ENCODE measurements at places on chromosomes 7 and 10.

- DNase-seq, result peak; percentile 74
These were observed 154.8 kb upstream of the PRR15 start for GRCh38 chr7:29408841-29409243.

DNA sequence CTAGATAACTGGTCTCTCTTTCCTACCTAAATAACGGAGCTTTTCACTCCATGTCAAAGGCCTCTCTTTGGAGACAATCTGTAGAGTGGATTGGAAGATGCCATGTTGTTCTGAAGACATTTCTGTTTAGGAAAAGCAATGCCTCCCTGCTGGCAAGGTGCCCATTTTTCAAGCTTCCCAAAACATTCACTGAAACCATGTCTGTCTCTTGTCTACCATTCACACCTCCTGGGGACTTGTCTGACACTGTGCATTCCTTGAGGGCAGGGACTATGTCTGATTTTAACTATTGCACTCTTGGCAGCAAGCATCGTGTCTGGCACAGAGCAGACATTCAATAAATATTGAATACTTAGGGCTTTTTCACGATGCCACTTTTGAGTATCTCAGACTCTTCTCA is 528.9 kb upstream of the NRP1 start:
- no peak for DNase-seq

DNA sequence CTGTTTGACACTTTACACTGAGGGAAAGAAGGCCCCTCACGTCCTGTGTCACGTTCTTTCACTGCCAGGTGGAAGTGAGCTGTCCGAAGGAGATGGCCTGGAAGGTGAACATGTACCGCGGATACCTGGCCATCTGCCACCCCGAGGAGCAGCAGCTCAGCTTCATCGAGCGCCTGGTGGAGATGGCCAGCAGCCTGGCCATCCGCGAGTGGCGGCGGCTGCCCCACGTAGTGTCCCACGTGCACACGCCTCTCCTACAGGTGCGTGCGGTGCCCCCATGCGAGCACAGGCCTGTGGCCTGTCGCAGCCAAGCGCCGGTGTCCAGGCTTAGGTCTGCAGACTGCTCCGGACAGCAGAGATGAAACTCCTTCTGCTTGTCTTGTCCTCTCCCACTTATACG is 103.4 kb downstream of the TRRAP start:
- DNase-seq, result no peak

DNA sequence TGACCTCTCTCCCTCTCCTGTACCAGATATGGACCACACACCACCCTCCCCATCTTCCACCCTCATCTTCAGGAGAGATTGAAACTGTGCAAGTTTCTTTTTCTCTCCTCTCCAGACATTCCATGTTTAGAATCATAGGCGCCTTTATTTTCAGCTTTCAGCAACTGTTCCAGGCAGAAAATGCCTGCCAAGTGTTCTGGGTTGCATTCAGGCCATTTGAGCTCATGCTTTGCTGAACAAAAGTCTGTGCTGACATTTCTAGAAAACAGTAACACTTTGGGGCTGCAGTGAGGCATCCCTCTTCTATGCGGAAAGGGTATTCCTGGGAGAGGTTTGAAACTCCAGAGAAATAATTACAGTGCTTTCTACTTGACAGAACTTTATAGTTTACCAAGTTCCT is 361.7 kb downstream of the GPAM start:
- no peak for DNase-seq

DNA sequence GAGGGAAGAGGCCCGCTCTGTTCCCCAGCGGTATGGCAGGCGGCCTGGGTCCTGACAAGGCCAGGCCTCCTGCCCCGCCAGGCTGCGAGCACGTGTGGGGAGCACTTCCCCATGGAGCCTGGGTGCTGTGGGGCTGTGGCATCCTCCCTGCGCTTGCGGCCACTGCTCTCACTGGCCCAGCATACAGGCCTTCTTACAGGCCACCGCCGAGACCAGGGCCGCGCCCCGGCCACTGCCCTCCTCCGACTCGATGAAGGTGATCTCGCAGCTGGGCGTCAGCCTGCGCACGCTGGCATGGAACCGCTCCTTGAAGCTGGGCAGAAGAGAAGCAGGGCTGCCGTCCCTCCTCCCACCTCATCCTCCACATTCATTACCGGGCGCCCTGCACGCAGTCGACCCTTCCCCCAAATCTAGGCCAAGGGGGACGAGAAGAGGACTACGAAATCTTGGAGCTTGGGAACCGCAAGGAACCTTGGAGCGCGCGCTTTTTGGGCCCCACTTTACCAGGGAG is 3.9 kb upstream of the MYL7 start:
- no peak for DNase-seq

- DNase-seq, result no peak
These were observed 200.9 kb downstream of the CREB5 start for GRCh38 chr7:28613262-28613661.

DNA sequence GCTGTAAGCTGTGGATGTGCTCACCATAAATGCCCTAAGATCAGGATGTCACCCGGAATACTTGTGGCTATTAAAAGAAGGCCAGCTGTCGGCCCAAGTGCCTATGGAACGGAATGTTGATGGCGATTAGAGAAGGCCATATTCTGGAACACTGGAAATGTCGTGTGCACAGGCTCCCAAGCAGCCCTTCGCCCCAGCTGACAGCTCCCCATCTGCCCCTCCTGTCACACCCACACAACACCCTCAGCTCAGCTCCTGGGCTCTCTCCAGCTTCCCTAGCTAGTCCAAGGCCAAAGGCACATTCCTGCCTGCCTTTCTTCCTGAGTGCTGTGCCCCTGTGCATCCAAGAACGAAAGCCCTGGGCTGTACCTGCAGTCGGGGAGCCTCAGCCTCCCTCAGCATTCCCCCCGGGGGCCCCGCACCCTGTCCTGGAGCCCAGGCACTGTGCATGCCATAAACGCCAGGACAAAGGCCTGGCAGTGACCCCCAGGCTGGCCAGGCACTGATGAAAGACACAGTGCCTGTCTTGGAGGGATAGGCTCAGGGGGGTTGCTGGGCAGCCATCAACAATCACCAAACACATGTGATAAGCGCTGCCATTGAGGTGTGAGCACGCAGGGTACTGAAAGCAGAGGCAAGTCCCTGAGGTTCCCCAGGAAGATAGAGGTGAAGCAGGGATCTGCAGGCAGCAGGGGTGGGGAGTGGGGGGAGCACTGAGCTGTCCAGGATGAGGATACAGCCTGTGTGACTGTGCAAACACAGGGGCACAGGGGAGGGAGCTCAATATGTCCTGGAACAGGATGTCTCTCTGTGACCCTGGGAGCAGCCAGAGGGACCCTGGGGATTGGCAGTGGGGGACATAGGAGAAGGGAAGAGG is 3.7 kb upstream of the LDB3 start:
- no peak for DNase-seq

GRCh38 chr10:27482984-27483956 is 20.8 kb upstream of the RAB18 start:
- DNase-seq, result no peak

GRCh38 chr7:34362621-34363020 is 295.4 kb upstream of the NPSR1 start:
- no peak for DNase-seq

GRCh38 chr7:155163696-155164095 is 93.6 kb downstream of the HTR5A start:
- no peak for DNase-seq

DNA sequence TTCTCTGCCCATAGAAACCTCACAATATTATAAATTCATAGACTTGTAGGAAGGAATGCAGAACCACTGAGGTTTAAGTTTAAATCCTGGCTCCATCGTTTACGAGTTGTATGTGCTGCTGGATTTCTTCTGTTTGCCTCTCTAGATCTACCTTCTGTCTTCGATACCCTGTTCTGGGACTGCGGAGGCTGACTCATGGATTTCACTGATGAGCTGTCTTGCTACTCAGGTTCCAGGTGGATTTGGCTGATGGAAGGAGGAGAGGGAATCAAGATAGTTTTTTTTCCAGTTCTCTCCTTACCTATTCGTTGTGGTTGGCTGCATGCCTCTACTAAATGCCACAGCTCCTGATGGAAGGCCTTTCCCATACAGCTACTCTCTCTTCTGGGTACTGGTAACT is 375.8 kb downstream of the REEP3 start:
- DNase-seq, result no peak

GRCh38 chr10:48361176-48361575 is 54.7 kb downstream of the MAPK8 start:
- no peak for DNase-seq

GRCh38 chr10:48496831-48497779 is 107.8 kb downstream of the ARHGAP22 start:
- DNase-seq, result no peak

DNA sequence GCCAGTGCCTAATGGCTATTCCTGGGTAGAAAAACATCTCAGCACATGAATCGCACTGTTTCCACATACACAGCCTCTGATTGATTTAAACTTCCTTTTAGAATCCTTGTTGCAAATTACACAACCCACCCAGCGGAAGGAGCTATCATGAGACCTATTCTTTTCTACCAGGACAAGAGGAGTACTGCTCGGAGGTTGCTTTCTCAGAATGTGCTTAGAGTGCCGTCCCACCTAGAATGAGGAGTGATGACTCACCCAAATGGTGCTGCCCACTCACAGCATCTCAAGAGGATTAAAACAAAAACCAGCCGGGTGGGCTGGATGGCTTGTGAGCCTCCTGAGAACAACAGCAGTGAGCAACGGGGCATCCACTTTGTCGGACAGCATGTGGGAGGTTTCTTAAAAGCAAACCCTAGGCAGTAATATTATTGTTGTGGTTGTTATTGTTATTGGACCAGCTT is 128.9 kb downstream of the DGKI start:
- no peak for DNase-seq

DNA sequence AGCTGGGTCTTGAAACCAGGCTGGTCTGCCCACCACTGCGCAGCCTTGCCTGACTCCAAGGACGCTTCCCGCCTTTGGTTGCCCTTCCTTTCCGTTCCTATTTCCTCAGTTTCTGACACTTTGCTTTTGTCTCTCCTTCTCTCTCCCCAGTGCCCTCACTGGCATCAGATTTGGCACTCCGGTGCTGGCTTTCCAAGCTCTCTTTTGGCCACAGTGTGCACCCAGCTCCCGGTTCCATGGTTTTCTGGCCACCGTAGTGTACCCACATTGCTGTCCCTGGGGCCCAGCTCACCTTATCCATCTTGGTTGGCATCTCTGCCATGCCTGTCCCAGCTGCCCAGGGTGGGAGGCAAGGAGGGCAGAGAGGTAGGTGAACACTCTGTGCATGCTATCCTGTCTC is 142.2 kb downstream of the PLXNA4 start:
- DNase-seq, result no peak

- no peak for DNase-seq
These were observed 63.2 kb downstream of the TNRC18 start for GRCh38 chr7:5360451-5360850.

GRCh38 chr10:44245601-44245938 is 139.3 kb downstream of the CXCL12 start:
- no peak for DNase-seq

DNA sequence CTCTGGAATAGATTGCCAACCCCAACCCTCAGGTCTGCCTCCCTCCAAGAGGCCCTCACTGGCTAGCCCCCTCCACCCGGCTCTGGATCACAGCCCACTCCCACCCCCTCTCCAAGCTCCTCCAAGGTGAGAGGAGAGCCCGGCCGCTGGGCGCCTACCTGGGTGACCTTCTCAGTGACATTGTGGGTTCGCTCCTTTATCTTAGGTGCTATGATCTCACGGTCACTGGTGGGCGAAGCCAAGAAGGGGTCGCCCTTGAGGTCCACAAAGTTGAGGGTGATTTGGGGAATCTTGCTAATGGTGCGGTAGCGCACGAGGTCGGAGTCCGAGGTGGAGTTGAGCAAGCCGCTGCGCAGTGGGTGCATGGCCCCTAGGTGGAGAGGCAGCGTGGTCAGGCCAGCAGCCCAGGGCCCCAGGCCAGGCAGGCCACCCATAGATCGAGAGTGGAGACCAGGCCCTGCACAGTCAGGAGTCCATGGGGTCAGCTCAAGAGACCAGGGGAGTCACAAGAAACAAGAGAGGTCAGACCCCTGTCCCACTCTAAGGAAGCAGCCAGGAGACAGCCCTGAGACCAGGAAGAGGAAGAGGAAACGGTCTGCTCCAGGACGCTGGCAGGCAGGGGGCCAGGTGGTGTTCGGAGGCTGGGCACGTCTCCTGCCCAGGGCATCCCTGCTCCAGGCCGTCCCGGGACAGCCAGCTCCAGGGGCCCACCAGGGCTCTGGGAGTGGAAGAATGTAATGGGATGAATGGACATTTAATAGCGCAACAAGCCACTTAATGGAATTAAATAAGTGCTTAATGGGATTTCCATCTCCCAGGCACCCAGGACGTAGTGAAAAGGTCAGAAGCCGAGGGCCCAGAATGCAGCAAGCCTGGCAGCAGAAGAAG is 20.7 kb downstream of the KCNH2 start:
- DNase-seq, result no peak

DNA sequence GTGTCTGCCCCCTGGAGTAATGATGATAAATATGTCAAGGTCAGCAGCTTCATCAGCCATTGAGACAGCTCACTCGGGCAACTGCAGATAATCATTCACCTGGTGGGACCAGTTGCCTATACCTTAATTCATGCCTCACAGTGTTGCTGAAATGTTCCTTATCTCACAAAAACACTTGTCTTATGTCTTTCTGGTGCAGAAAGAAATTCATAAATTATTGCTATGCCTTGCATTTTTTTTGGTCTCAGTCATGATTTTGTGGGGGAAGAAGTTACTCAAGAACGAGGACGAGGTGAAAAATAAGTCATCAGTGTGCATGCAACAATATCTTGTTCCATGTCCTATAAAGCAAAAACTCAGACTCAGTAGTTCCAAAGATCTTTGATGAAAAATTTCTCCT is 16.0 kb downstream of the TRIL start:
- no peak for DNase-seq

GRCh38 chr10:113820507-113820906 is 33.4 kb downstream of the DCLRE1A start:
- no peak for DNase-seq

GRCh38 chr10:120540486-120540885 is 83.5 kb downstream of the PLPP4 start:
- no peak for DNase-seq

- no peak for DNase-seq
These were observed 54.3 kb upstream of the SMNDC1 start for GRCh38 chr10:110358869-110359629.

GRCh38 chr10:3235996-3236510 is 63.5 kb upstream of the PITRM1 start:
- no peak for DNase-seq

DNA sequence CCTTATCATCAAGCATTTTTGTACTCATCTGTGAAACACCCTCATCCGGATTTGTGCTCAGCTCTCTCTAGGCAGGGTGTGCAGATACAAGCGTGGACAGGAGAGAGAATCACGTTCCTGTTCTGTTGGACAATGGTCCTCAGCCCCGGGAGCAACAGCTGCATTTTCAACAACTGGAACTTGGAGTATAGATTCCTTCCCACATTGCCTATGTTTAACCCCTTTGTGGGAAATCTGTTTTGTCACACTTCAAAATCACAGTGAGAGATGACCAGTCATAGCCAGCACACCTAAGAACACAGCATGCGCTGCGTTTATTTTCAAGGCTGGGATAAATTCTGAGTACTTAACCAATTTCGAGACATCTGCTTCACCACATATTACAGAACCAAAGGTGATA is 32.5 kb downstream of the MAP3K8 start:
- no peak for DNase-seq

- DNase-seq, result no peak
These were observed 46.2 kb upstream of the ZNF107 start for GRCh38 chr7:64619705-64620104.
